ENCODE measurements at places on chromosomes 5 and 9.

DNA sequence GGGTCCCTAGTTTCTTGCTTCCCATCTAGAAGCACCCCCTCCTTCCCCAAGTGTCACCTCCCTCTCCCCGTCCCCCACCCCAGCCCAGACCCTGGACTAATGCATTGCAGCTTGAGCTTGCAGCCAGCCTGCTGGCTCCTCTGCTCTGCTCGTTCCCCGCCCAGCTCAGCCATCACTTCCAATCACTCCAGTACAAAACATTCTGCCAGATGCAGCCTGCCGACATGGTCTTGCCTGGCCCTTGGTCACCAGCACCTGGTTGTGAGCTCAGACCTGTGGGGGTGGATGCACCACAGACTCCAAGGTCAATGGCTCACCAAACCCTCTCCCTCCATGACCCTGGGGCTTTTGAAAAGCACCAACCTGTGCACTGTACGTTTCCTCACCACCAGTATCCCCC, 172.9 kb upstream of the SMIM23 start:
- DNase-seq = no peak

- no peak for DNase-seq
Measured at GRCh38 chr9:132773764-132774339, 103.6 kb downstream of the GTF3C4 start.

GRCh38 chr5:146722361-146722779, 156.2 kb downstream of the PPP2R2B start:
- no peak for DNase-seq

DNA sequence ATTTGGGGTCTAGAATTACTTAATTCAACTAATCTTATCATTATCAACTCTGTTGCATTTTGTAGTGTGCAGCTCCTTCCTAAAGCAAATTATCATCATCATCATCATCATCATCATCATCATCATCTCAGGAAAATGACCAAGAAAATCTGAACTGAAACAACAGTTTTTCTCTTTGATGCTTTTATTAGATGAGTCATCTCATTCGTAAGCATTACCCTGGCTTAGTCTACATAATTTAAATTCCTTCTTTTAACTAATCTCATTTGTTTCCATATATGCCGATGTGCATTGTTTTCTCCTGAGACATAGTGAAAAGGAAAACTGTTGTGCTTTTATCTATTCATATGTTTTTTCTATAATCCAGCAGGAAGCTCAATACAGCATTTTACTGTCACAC, 173.0 kb upstream of the PDE4D start:
- DNase-seq = no peak

GRCh38 chr9:89555451-89556375, 49.1 kb upstream of the GADD45G start:
- no peak for DNase-seq

All from NCI-H2081 treated with DMSO at 0.1 percent for 48 hours (cell line).